A549 treated with CORT108297 at 1 μM for 4 hours (cell line): ENCODE measurements at places on chromosomes 1 and 21. TPM values are rescaled to one million over a fixed set of nuclear protein-coding genes. Genes with fewer than 3 reads are reported as not detected.

PRAMEF33 gene
- not detected in 5 replicates for total RNA-seq

LAD1 gene
- total RNA-seq: 0.43 to 0.80 TPM (median 0.54 TPM) in 5 replicates

NR1I3 gene
- 0.06 to 0.15 TPM (median 0.08 TPM) in 3 of 5 replicates, not detected in the others for total RNA-seq

MCOLN2 gene
- total RNA-seq: 2.0 to 2.9 TPM (median 2.5 TPM) in 5 replicates

CLCN6 gene
- total RNA-seq: 4.6 to 7.8 TPM (median 6.3 TPM) in 5 replicates

CNIH3 gene
- 0.25 to 0.69 TPM (median 0.56 TPM) in 5 replicates for total RNA-seq

UROD gene
- 46.2 to 49.9 TPM (median 48.4 TPM) in 5 replicates for total RNA-seq

LAMC1 gene
- total RNA-seq: 81.5 to 128 TPM (median 107 TPM) in 5 replicates

OR6K3 gene
- total RNA-seq: not detected in 5 replicates

SLFNL1 gene
- 0.02 to 0.09 TPM (median 0.05 TPM) in 4 of 5 replicates, not detected in the other for total RNA-seq

SYT2 gene
- 0.01 to 0.04 TPM (median 0.03 TPM) in 5 replicates for total RNA-seq

S100A7 gene
- not detected in 5 replicates for total RNA-seq

AQP10 gene
- not detected in 5 replicates for total RNA-seq

ESPN gene
- total RNA-seq: 0.27 to 0.89 TPM (median 0.61 TPM) in 5 replicates

MSH4 gene
- not detected in 5 replicates for total RNA-seq

BSND gene
- 0.02 TPM in 1 of 5 replicates, not detected in the others for total RNA-seq

ETNK2 gene
- total RNA-seq: 3.7 to 4.5 TPM (median 4.2 TPM) in 5 replicates

CDC42BPA gene
- total RNA-seq: 8.2 to 11.4 TPM (median 10.3 TPM) in 5 replicates

LAMB3 gene
- total RNA-seq: 20.5 to 25.5 TPM (median 22.0 TPM) in 5 replicates

MROH7 gene
- total RNA-seq: not detected in 5 replicates

OR2M3 gene
- not detected in 5 replicates for total RNA-seq

SLC39A1 gene
- total RNA-seq: 151 to 169 TPM (median 166 TPM) in 5 replicates

ADAMTSL4 gene
- 3.0 to 5.6 TPM (median 4.6 TPM) in 5 replicates for total RNA-seq

CYP4A11 gene
- total RNA-seq: not detected in 5 replicates

SHE gene
- 0.05 to 0.19 TPM (median 0.06 TPM) in 5 replicates for total RNA-seq
